Heart left ventricle (tissue), 16 donors: ENCODE measurements at places on chromosomes 6 and 20.

DNA sequence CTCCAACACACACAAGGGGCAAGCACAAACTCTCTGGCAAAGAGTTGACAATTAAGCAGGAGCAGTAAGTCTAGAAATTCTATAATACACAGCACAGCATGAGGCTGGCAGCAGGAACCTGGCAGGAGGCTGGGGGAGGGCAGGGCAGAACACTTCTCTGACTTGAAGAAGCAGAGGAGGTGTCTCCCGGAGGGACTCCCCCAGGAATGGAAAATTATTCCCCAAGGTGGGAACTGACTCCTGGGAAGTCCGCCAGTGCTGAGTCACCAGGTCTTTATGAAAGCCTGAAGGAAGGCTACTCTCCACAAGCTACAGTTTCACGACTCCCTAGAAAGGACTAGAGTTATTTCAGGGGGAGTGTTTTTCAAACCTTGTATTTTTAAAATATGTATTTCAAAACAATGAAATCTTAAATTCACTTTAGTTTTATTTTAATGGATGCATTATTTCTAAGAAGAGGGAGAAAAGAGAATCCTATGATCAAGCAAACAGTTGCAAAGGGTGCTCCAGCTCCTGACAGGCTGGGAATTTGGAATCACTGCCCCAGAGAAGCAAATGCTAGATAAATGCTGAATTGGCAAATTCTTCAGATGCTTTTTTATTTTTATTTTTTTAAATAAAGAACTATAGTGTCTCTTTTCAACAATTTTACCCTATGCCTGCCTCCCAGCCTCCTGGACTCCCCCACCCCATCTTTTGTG, 192.8 kb downstream of the LY86 start:
- DNase-seq = peak; percentile 39

- DNase-seq = no peak
These were observed 29.2 kb downstream of the ERMARD start for GRCh38 chr6:169780571-169781091.

GRCh38 chr6:68054756-68055155, 580.3 kb upstream of the ADGRB3 start:
- no peak for DNase-seq

- no peak for DNase-seq
These were observed 63.8 kb downstream of the TPD52L1 start for GRCh38 chr6:125217369-125217768.

DNA sequence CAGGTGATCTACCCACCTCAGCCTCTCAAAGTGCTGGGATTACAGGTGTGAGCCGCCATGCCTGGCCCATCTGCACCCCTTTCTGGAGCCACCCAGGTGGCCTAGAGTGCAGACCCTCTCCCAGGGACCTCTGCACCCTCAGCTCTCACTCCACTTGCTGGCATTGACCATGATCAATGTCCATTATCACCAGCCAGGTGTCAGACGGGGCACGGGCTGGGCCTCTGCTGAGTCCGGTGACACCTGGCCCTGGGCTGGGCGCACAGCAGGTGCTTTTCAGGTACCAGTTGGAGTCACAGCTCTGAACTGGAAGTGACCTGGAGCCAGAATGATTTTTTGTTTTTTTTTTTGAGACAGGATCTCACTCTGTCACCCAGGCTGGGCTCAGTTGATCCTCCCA, 91.8 kb upstream of the PMEPA1 start:
- DNase-seq = no peak

DNA sequence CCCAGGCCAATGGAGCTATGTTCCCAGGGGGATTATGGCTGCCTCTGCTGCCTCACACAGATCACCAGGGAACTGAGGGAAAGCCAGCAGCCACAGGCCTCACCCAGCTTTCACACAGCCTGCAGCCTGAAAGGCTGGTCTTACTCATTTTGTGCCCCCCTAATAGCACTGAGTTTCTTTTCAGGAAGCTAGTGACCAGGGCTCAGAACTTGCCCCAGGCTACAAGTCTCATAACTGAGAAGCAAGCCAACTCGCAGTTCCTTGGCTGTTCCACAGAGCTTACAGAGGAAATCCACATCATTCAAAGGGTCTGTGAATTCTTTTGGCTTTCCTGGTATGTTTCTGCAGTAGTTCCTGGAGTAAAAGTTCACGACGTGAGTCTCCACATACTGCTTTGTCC, 524.8 kb upstream of the GJE1 start:
- DNase-seq = no peak

GRCh38 chr20:24432046-24432442, 37.4 kb upstream of the SYNDIG1 start:
- no peak for DNase-seq

DNA sequence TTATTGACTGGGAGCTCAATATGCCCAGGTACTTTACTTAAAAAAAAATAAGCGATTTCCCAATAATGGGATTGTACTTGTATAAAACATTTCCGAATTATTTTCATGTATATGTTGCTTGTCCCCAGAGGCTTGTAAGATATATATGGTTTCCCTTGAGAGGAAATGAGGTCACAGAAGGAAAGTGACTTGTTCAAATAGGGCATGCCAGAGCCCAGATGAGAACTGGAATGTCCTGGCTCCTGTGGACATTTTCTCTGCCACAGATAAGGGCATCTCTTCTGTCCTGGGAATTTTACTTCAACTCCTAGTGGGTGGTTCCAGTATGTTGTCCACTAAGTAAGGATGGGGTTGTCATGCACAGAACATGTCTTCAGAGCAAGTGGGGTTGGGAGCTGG, 63.0 kb downstream of the LYRM2 start:
- DNase-seq = no peak

DNA sequence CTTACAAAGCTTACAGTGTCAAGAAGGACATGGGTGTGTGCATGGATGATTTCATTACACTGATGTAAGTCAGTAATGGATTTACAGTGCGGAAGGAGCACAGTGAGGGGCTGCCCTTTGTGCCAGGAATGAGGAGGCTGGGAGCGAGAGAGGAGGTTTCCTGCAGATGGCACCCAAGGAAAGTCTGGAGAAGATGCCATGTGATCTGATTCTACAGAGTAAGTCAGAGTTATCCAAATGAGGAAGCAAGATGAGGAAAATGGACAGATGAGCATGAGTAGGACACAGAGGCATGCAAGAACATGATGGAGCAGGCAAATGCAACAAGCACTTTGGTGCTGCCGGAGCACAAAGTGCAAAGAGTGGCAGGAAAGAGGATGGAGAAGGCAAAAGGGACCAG, 29.7 kb downstream of the MAP7 start:
- no peak for DNase-seq

DNA sequence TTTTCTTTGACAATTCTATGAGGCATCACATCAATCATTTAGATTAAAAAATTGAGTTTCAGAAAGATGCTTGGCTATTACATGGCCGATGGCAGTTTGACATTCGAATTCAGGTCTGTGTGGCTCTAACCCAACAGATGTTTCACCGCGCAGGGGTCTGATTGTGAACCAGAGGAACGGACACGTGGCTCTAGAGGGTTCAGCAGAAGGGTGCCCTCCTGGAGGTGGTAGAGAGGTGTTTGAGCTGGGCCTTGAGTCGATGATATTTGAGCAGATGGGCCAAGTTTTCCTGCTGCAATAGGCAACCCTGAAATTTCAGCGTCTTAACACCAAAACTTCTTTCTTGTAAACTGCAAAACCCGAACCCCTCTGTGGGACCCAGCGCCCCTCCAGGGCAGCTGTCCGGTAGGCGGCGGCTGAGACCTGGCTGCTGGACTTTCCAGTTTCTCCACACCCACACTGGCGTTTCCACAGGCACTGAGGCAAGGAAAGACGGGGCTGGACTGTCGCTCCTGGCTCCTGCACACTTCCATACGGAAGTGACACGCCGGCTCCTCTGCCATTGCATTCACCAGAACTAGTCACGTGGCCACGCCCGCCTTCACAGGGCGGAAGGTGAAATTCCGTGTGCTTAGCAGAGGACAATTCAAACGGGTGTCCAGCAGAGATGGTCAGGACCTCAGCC, 11.3 kb upstream of the AFDN start:
- no peak for DNase-seq

DNA sequence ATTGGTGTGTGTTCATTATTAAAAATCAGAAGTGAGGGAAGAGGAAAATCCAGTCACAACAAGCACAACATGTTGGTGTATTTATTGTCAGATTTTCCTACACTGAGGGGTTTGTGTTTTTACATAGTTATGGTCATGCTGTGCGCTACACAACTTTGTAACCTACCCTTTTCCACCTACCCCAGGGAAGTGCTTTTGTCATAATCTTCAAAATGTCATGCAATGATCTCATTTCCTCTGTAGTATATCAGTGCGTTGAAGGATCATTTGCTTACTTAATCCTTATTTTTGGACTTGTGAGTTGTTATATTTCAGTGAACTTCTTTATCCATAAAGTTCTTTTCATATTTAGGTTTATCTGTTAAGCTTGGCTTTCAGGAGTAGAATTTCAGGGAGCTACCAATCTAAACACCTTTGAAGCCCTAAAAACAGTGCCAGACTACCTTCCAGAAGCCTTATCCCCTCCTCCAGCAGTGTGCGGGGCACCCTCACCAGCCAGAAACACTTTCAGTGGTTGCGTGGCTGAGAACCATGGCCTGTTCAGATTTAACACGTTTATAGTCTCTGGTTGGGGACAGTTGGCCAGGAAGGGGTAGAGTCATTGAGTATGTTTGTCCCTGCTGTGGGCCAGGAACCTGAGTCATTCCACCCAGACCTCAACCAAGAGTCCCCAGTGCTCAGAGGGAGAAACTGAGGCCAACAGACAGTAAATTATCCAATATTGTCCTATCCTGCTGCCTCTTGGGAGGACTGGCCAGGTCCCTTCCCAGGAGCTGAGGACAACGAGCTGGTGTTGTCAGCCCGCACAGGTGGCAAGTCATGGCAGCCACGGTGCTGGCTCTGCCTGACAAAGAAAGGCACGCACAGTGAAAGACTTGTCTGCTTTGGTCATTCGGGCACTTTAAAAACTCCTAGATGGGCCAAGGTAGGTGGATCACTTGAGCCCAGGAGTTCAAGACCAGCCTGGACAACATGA, 40.3 kb downstream of the STK35 start:
- no peak for DNase-seq

DNA sequence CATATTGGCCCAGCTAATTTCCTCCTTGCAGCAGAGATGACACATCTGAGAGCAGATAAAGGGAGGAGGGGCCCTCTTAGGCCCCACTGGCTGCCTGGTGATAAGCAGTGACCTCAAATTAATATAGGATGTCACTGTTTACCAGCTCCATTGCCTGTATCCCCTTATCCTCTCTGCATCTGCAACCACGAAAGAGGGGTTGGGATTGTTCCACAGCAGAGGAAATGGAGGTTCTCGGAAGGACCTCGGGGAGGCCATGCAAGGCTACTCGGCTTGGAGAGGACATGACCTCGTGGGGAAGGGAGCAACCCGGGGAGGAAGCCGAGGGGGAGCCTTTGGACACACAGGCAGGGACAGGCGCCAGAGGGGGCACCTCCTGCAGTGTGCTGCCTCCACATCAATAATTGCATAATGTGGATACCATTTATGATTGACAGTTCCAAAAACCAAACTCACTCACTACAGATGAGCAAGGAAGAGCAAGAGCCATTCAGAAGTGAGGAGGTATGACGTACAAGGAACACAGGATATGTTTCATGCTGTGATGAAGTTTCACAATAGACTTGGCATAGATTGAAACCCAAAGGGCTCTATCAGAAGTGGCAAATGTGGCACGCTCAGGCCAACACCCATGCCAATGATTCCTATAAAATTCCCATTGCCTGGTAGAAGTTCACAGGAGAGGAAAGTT, 177.2 kb upstream of the RNF24 start:
- no peak for DNase-seq

- no peak for DNase-seq
These were observed 325.7 kb downstream of the SAMD5 start for GRCh38 chr6:147834084-147834776.

- DNase-seq = no peak
These were observed 574.3 kb downstream of the COL12A1 start for GRCh38 chr6:74631564-74631963.

DNA sequence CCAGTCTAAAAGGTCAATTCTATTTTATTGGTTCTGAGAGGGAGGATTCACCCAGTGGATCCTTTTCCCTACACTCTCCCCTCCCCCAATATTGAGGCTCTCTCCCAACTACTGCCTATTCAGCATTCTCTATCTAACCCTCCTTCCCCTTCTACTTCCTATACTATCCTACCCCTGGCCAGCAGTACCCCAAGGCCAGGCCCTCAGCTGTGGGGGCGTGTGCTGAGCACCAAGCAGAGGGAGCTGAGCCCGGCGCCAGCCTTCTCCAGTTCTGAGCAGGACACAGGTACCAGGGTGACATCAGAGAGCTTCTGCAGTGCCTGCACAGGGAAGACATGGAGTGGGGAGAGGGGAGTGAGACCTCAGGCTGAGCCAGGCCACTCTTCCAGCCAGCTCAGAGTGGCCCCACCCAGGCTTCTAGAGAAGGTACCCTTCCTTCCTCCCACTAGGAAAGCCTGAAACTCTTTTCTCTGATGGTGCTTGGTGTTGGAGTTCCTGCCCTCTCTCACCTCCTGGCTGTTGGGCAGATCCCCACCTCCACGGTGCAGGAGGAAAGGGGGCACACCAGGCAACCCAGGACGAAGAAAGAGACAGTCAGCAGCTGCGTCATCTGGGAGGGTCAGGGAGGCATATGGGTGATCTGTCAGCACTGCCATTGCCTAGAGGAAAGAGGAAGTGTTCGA, 1.9 kb downstream of the DDAH2 start:
- DNase-seq = peak; percentile 48

DNA sequence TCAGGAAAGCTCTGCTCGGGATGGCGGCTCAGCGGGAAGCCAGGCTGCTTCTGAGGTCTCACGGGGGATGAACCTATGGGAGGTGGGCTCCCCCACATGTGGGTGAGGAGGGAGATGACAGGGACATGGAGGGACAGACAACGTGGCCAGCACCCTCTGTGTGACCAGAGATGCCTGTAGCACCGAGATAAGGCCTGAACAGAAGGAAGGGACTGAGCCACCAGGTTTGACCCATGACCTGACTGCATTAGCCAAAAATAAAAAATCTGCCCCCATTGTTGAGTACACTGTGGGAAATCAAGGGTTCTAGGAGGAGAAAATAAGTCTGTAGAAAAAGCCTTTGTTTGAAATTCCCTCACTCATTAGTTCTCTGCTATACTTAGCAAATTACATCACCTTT, 105.7 kb downstream of the RNASET2 start:
- DNase-seq = no peak

DNA sequence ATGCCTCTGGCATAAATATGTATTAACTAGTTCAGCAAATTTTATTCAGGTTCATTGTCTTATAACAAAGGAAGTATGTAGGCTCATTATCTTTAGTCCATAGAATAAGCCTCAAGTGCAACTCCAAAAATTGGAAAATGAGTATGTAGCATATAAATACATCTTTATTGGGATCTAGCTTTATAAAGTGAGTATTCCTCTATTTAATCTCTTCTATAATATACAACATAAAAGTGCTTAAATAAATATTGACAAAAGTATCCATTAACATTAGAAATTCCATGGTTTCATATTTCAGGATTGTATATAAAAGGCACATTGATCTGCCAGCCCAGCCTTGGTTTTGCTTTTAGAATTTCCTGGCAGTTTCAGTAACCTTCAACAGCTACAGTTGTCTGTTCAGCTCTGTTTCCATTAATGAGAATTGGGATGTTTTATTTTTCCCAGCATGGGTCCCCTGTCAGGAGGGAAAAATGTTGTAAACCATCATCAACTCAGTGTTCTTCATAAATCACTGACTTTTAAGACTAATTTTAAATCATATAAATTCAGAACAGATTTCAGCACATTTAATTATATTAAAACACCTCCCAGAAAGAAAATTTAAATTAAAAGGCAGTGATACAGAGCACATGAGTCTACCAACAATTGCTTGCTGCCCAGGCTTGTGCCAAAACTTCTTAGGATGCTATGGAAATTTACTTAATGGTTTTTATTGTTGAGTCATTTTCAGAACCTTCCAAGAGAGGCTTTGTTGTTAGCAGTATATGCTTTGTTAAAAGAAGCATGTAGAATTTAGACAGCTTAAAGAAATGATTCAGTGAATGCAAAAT, 119.7 kb downstream of the ADGRG6 start:
- no peak for DNase-seq
